ENCODE measurements at places on chromosomes 4 and X. TPM values are rescaled to one million over a fixed set of nuclear protein-coding genes. Genes with fewer than 3 reads are reported as not detected.
A peak's percentile ranks its signal among the peaks of the same experiment; 100 is the strongest.

GRCh38 chr4:176306837-176307665 is 12.7 kb upstream of the SPCS3 start:
- DNase-seq = no peak

DNA sequence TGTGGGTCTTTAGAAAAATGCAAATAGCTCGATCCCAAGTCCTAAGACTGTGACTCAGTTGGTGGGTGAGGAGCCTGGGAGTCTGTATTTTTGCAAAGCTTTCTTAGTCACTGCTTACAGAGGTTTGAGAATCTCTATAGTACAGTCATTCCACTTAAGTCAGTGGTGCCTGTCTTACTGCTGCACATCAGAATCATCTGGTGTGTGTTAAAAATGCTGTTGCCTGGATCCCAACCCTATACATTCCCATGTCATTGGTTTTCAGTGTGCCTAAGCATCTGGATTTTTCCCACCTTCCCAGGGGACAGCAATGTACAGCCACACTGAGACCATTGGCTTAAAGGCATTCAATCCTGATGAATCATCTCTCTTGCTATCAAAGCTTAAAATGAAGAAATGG is 21.0 kb upstream of the GEMIN8 start:
- no peak for DNase-seq

DNA sequence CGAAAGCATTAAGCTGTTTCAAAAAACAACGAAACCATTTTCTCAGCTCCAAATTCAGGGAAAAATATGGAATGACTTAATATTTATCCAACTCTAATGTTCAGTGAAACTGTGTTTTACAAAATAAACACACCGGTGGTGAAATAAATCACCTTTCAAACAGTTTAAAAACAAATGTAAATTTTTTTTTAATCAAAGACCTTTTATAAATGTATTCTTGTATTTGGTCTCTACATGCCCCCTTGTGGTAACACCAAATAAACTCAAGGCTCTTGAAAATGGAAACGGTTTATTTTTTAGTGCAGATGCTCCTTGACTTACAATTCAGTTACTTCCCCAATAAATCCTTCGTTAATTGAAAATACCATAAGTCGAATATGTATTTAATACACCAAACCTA is 45.8 kb upstream of the ITM2A start:
- peak; percentile 0 for DNase-seq

DNA sequence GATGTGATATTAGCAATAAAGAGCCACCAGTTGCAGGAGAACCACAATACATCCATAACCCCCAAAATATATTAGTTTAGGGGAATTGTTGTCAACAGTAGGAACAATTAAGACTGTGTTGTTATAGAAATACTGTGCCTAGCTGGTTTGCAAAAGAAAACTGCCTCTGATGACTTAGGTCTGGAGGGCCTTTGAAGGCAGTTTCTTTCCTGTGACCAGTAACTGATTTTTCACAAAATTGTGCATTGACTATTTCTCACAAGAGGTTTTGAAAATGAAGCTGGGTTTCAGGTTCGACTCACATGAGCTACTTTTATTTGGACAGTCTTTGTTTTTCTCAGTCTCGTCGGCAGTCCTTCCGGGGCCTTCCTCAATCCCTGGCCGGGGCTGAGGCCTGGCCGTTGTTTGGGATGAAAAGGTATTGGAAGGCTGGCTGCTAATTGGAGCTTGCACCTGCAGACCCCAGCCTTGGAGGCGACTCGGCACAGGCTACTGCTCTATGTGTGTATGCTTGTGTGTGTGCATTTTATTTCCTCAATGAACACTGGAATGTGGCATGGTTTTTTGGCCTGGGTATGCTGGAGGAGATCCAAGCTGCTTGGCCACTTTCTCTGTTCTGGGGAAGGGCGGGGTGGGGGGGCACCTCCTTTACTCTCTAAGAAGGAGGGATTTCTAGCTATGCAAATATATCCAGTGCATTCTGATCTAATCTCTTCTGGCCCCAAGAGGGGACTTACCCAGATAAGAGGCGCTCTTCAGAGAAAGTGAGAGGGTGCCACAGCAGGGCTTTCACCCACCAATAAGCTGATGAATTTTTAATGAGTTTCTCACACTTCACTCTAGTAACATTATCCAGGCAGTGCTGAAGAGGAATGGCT is 49.5 kb upstream of the LNX1 start:
- peak; percentile 76 for DNase-seq

GRCh38 chr4:13706716-13707115 is 79.2 kb upstream of the BOD1L1 start:
- no peak for DNase-seq

The SLC49A3 gene
- total RNA-seq = 3.6 TPM
